ENCODE measurements at places on chromosomes 13 and 19. TPM values are rescaled to one million over a fixed set of nuclear protein-coding genes. Genes with fewer than 3 reads are reported as not detected.

Gene C19orf73
- 1.1 TPM for total RNA-seq

Gene PEG3
- total RNA-seq: not detected

Gene PSG6
- total RNA-seq: not detected

Gene SULT2A1
- total RNA-seq: not detected

Gene CEACAM16
- total RNA-seq: not detected

Gene DHDH
- not detected for total RNA-seq

Gene TEX29
- not detected for total RNA-seq

Gene GFY
- not detected for total RNA-seq

Gene LSM14A
- 52.5 TPM for total RNA-seq

Gene LENG8
- 35.4 TPM for total RNA-seq

GRCh38 chr19:32349051-32349450 lies 3.6 kb downstream of the ZNF507 start:
- no peak for DNase-seq

- DNase-seq: no peak
Measured at GRCh38 chr19:49364083-49364737, 533 bp downstream of the DKKL1 start.

- DNase-seq: no peak
Measured at GRCh38 chr19:33132425-33132824, 511 bp downstream of the WDR88 start.

- DNase-seq: no peak
Measured at GRCh38 chr13:31426395-31426794, 226.6 kb downstream of the B3GLCT start.

- peak; percentile 76 for DNase-seq
Measured at GRCh38 chr13:114032126-114032799, 58.4 kb upstream of the C13orf46 start.

GRCh38 chr13:106596275-106596937 lies 28.5 kb upstream of the ARGLU1 start:
- no peak for DNase-seq

- DNase-seq: no peak
Measured at GRCh38 chr19:30941591-30941990, 407.6 kb downstream of the TSHZ3 start.

- no peak for DNase-seq
Measured at GRCh38 chr13:109728791-109729731, 57.3 kb downstream of the IRS2 start.

DNA sequence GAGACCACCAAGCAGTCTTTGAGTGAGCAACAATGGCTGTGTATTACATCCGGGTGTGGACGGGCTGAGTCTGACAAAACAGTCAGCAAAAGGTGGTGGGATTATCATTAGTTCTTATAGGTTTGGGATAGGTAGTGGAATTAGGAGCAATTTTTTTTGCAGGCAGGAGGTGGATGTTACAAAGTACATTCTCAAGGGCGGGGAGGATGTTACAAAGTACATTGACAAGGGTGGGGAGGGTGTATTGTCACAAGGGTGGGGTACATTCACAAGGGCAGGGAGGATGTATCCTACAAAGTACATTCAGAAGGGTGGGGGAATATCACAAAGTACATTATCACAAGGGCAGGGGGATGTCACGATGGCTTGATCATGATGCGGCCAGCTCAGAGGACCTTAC lies 15.0 kb upstream of the ZNF561 start:
- DNase-seq: no peak

DNA sequence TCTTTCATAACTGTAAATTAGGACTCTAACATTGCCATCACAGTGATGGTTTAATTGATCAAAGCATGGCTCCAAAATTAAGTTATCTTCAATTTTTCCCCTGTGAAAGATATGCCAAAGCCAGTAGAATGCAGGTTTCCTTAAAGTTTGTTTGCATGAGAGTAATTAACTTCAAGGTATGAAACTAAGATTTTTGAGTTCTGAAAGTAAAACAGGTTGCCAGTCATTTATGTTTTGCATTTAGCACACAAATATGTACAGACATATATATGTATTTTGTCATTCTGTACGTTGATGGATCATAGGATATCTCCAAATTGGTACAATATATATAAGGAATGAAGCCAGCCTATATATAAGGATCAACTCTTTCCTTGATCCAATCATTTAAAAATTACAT lies 23.6 kb upstream of the NDFIP2 start:
- no peak for DNase-seq

DNA sequence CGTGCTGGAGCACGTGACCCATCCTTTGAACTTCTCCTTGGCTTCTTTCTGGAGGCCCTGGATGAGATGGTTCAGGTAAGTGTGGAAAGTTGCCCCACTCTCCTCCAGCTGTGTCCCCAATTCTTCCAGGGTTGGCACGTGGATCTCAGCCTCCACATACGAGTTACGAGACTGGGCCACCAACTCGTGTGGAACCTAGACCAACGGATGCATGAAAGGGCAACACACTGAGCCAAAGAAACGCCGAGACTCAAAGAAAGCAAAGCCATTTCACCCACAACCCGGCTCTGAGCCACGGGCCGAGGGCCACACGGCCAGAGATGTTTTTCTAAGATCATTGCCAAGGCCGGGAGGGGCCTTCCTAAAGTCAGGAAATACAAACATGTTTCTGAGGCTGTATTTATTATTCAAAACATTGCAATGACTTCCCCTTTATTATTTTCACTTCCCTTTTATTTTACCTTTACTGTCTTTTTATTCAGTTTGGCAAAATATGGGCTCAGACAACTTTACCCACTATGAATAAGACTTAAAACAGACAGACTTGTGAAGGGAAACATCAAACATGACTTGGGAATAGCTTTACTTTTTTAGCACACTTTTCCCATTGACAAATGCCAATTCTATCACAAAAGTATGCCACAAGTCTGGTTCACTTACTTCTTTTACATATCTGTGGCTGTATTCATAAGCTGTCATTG lies 94.6 kb downstream of the KL start:
- peak; percentile 34 for DNase-seq

DNA sequence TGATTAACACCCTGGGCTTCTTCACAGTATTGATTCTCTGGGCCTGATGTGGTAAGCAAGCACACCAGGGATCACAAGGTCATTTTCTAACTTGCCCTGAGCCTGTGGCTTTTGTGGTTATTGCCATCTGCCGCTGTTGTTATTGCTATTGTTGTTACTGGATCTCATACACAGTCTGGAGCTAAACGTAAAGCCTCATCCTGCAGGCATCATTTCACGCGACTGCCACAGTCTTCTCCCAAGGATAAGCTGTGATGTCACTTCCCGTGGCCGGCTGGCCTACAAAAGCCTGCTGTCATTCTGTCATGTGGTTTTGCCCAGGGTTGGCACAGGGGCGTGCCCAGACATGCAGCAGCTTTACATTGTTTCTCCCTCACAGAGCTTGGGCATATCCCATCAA lies 154.0 kb upstream of the GPR12 start:
- DNase-seq: peak; percentile 93

- DNase-seq: no peak
Measured at GRCh38 chr13:92743992-92744391, 482.6 kb upstream of the GPC6 start.

- DNase-seq: no peak
Measured at GRCh38 chr19:58556622-58557220, 1.7 kb downstream of the UBE2M start.

All from LHCN-M2 (cell line).